Kidney glomerular epithelial cell (primary cell): ENCODE measurements at places on chromosomes 2 and 18.

DNA sequence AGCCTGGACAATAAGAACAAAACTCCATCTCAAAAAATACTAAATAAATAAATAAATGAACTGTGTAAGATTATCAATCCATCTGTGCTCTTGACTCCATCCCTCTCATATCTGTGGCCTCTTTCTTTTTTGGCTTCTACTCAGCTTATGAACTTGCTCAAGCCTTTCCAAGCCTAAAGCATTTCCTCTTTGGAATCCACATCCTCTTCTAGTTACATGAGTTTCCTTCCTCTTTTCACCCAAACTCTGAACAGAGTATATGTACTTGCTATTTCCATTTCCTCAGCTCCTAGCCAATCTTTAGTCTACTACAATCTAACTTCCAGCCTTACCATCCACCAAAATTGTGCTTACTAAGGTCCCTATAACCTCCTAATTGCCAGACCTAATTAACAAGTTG, 2.5 kb upstream of the DNAJC10 start:
- no peak for DNase-seq

- DNase-seq: peak; percentile 83
These were observed 17.5 kb upstream of the DPP4 start for GRCh38 chr2:162091325-162092007.

DNA sequence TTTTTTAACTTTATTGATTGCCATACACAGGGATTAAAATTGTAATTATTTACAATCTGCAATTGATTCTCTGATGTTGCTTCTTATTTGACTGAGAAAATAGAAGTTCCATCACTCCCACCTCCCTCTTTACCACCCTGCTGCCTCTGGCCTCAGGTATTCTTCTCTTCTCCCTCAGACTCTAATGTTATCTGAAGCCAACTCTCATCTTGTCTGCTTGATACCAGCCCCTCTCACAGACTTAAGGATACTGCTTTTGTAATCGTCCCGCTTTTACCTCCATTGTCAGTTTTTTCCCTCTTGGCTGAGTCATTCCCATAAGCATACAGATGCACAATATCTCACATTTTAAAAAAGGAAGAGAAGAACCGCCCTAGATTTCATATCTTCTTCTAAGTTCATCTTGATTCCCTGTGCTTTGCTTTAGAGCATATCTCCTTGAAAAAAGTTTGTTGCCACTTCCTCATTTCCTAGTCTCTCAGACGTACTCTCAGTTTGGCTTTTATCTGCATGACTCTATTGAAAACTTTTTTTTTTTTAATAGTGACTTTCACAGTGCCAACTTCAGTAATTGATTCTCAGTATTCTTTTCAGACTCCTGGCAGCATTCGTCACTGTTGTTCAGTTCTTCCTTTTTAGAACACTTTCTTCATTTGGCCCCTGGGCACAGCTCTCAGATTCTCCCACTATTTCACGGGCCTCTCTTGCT, 31.1 kb downstream of the SPAG16 start:
- DNase-seq: no peak

DNA sequence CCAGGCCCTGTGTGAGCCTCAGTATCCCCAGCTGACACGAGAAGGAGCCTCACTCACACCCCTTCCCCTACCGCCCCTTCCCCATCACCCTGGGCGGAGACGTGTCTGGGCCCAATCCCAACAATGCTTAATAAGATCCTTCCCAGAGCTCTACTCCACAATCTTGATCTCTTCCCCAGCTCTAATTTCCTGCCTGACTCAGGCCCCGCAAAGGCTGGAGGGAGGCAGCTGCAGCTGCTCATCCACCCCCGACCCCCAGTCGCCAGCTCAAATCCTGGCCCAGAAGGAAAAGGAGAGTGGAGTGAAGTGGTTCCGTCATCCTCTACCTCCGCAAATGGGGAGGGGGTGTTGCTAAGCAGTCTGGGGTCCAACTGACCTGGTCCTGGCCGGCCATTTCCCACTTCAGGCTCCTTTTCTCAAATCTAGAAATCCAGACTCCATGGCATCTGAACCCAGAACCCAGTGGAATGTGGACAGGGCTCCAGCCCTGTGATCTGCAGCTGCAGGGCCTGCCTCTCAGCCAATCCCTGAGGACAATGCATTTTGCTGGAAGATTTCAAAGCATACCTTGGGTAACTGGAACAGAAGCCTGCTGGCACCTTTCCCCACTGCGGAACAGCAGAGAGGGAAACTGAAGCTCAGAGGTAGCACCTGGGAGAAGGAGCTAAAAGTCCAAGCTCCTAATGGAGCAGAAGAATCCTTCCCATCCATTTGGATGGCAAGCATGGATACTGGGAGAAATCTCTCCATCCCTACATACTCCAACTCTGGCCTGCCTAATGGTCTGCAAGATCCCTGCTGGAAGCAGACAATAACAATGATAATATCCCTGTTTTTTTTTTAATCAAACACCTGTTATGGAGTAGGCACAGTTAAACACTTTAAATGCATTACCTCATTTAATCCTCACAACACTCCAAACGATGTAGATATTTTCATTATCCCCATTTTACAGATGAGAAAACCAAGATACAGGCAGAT, 5.6 kb upstream of the TNS1 start:
- no peak for DNase-seq

GRCh38 chr2:228927028-228928010, 343.8 kb downstream of the PID1 start:
- DNase-seq: no peak

DNA sequence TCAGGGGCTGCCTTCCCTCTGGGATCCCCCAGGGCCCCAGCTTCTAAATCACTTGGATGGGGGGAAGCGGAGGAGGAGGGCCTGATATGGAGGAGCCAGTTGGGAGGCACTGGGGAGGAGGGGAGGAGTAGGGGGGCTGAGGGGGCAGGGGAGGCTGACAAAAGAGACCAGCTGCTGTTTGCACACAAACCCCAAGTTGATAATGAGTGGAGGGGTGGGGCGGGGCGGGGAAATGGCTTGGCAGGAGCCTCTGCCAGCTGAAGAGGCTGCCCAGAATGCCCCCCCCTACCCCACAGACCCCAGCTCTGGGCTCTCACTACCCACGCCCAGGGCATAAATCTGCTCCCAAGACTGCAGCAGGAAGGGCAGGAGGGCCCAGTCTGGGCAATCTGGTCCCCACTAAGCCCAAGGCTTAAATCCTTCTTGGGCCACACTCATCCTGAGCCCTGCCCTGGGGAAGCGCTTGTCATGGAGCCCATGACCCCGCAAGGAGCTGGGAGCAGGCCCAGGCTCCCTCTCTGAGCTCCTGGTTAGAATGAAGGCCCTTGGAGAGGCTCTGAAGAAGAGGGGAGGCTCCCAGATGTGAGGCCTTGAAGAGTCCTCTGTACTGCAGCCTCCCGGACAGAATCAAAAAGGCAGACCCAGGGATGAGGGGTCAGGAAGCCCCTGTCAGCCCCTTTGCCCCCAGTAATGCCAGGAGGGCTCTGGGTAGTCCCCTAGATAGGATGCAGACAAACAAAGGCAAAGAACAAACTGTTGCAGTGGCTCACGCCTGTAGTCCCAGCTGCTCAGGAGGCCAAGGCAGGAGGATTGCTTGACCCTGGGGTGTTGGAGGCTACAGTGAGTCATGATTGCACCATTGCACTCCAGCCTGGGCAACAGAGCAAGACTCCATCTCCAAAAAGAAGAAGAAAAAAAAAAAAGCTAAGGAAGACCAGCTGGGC, 24.8 kb upstream of the PTMA start:
- no peak for DNase-seq

DNA sequence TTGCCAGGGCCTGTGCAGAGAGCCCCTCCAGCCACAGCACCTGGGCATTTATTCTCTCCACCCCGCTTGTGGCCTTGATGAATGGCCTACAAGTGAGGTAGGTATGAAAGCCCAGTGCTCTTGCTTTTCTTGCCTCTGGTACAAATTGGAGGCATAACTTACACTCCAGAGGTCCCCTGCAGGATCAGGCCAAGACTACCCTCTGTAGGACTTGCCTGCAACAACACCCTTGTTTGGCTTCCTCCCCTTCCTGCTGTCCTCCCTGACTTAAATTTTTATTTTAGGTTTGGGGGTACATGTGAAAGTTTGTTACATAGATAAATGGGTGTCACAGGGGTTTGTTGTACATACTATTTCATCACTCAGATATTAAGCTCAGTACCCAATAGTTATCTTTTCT, 95.7 kb downstream of the CDC42EP3 start:
- no peak for DNase-seq

GRCh38 chr18:2716394-2717326, 61.1 kb downstream of the SMCHD1 start:
- no peak for DNase-seq

GRCh38 chr2:71782323-71782722, 329.0 kb downstream of the DYSF start:
- DNase-seq: no peak

- DNase-seq: no peak
These were observed 160.0 kb downstream of the STK39 start for GRCh38 chr2:168087401-168087800.

DNA sequence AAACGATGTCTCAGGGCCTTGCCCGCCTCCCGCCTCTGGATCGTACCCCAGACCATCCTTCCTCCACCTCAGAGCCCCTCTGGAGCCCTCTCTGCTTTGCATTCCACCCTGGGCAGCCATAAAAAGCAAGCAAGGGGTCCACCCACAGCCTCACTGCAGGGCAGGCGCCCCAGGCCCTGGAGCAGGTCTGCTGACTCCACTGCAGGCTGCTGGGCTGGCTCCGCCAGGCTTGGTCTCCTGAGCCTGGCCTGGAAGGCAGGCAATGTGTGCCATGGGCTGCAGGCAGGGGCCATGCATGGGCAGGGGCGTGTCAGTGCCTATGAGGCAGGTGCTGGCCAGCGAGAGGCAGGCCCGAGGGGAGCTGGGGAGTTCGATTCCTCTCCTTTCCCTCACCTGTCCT, 186.0 kb downstream of the ANKRD30B start:
- DNase-seq: no peak

DNA sequence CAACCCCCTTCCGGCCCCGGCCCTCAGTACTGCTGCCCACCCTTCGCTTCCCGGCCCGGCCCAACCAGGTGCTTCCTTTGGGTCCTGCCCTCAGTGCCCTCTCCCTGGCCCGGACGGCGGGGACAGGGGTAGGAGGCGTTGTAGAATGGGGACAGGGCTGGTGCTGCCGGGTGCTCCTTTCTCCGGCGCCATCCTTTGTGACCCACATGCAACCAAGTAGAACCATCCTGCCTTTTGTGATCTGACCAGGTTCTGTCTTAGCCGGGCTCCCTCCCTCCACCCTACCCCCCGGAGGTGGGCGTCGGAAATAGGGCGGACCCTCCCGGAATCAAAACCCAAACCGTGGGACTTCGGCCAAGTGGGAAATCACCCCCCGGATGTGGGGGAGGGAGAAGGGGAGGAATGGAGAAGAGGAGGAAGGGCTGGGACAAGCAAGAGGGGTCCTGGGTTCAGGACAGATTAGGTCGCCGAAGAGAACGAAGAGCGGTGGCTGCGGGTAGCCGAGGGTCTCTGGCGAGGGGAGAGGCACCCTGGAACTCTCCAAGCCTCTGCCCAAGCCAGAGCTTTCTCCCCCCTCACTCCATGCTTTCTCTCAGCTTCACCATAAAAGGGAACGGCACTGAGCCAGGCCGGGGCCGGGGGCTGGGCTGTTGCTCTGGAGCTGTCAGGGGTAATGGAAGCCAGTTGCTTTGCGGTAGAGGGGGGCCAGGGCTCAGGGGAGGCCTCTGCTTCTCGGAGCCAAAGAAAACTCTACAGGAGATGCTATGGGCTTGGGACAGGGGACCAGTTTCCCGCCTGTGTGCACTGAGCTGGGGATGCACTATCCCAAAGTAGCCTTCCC, 756 bp upstream of the OST4 start:
- no peak for DNase-seq

DNA sequence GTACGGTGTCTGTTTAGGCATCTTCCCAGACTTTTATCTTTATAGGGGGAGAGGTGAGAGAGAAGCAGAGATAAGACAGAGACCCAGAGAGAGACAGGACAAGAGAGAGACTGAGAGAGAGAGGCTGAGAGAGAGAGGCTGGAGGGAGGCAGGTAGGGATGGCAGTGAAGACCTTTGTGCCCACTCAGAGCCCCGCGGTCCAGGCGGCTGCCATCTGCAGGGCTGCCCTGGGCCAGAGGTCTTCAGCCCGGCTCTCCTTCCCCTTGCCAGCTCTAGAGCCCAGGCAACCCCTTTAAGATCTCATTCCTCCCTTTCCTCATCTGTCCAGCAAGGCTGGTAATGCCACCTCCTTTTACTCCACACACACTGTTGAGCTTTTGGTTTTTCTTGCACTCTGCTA, 610.0 kb downstream of the GALR1 start:
- no peak for DNase-seq

- DNase-seq: no peak
These were observed 183.0 kb upstream of the APCDD1 start for GRCh38 chr18:10271481-10271880.

- no peak for DNase-seq
These were observed 104.7 kb upstream of the SLC66A3 start for GRCh38 chr2:11050565-11050964.

DNA sequence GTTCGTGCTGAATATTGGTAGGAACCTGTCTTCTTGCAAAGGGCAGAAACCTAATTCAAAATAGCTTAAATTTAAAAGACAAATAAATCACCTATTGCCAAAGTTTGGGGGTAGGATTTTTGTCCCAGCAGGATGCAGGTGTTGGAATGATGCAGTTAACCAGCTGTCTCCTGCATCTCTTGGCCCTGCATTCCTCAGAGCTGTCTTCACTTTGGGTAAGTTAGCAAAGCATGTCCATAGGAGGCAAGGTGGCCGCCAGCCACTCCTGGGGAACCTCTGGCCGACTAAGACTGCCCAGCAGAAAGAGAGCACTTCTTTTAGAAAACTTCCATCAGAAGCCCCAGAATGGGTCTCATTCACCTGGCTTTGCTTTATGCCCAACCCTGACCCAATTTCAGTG, 20.5 kb upstream of the NYAP2 start:
- no peak for DNase-seq

DNA sequence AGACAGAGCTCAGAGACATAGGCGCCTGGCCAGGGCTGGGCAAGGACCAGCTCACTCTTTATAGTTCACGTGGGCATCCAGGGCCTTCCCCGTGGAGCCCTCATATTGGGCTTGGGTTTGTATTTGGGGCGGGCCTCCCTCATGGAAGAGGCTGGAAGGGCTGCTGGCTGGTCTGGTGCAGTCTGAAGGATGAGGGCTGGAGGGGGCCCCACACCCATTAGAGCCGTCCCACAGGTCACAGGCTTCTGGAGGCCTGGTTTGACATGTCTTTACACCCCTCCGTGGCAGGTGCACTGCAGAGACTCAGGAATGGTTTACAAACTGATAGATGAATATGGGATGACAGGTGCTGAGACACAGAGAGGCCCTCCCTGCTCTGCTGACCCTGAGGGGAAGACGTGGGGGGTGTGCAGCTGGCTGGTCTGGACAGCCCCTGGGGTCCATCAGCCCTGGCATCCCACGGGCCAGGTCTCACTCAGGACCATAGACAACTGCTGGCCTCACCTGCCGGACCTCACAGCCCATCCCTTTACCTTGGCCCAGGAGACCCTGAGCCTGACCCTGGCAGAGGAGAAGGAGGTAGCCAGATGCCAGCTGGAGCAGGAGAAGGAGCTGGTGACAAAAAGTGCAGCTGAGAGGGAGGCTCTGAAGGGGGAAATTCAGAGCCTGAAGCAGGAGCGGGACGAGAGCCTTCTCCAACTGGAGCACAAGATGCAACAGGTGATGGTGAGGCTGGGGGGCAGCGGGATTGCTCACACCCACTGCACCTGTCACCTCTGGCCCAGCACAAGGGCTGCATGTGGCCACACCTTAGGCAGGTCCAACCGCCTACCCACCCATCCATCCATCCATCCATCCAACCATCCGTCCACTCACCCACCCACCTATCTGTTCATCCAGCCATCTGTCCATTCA, 43.9 kb downstream of the CROCC2 start:
- DNase-seq: no peak

- no peak for DNase-seq
These were observed 4.8 kb upstream of the EFHD1 start for GRCh38 chr2:232628466-232629128.
